ENCODE measurements at places on chromosomes 7 and 10.

- DNase-seq: no peak
Observed at GRCh38 chr7:123655614-123656013, at the start of gene LMOD2. Gene LMOD2 (plus strand): TSS chr7:123655866. CDS start chr7:123655964, 98 bp downstream.

DNA sequence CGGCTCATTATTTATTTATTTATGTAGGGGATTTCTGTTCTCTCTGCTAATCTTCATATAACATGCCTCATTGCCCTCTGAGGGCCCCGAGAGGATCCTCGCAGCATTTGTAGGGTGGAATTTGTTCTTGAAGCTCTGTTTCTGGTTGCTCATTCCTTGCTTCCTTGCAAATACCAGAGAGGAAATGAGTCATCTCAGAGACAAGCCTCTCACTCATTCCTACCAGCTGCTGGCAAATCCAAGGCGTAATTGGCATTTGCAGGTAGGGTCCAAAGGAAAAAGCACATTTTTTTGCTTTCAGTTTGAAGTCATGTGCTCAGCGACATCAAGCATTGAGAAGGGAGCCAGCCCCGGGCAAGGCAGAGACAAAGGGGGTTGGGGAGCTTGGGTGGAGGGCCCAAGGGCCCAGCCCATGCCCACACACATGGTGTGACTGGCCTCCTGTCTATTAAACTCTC is 501.6 kb downstream of the GALNT17 start:
- peak; percentile 1 for DNase-seq

- DNase-seq: no peak
Observed at GRCh38 chr7:8149222-8149621, 112.7 kb downstream of the ICA1 start.

DNA sequence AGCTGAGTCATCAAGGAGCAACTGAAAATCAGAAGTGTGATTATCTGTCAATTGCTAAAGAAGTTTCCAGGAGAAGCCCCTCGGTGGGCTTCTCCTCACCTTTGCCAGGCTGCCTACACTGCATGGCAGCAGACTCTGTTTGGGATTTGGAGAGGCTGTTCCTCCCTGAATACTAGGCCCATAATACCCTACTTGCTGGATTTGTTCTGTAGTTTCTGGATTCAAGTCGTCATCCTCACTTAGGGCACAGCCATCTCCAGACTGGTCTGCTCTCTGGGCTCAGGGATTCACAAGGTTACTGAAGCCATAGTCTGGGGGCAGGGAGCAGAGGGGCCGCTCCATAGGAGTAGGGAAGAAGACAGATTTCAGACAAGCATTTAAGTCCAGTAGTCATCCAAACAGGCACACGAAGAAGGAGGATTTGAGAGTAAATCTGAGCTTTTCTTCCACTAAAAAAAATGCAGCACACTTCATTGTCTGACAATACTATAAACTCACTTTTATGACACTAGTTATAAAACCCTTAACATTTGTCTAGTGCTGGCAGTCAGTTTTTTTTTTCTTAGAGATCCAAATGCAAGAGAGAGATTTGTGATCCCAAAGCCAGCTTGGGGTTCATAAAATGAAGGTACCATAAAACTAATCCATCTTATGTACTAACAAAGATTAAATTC is 723.3 kb downstream of the GRID1 start:
- no peak for DNase-seq

DNA sequence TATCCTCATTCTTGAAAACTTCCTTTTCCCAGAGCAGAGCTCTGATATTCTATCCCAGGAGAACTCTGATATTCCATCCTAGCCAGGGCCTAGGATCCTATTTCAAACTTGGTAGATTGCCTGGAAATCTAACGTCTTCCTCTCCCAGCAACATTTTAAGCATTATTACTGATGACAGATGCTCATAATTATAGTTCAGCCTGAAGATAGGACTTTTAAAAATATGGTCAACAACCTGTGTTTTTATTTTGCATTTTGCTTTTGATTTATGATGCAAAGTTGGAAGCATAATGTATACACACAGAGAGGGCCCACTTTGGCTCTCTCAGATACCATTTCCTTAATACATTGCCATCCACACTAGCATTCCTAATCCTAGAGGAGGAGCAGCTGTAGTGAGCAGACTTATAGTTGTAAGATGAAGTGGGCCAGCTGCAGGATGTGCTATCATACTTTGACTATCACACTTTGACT is 457.4 kb upstream of the TPK1 start:
- no peak for DNase-seq

GRCh38 chr10:49519717-49520116 is 19.2 kb downstream of the ERCC6 start:
- DNase-seq: no peak

DNA sequence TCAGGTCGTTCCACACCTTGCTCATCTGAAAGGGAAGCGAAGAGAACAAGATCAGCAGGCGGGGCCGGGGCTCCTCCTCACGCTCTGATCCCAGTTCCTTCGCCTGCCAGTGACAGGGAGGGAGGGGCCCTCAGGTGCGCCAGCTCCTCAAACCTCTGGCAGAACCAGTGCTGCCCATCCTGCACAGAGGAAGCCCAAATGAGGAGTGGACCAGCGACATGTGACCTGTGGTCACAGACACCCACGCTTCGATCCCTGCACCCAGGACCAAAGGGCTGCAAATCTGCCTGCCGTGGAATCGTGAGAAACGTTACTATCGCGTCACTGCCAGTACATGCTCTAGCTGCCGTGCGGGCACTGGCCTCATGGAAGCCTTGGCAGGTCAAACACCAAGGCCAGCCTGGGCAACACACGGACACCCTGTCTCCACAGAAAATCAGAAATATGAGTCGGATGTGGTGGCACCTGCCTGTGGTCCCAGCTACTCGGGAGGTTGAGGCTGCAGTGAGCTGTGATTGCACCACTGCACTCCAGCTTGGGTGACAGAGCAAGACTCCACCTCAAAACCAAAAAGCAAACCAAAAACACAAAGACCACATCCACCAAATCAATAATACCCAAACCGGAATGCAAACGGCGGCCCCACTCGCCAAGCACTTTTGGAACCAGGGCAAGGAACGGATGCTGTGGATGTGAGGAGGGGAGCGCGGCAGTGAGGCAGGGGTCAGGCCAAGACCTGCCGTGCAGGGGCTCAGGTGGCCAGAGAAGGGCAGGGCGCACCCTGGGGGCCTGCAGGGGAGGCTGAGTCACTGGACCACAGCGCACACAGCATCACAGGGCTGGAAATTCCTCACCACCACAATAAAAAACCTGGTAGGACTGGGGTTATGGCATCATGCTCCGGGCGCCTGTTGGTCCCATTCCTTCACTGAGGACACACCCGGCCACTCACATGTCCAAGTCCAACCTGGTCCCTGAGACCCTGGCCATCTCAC is 13.4 kb downstream of the NUDT1 start:
- DNase-seq: peak; percentile 46

DNA sequence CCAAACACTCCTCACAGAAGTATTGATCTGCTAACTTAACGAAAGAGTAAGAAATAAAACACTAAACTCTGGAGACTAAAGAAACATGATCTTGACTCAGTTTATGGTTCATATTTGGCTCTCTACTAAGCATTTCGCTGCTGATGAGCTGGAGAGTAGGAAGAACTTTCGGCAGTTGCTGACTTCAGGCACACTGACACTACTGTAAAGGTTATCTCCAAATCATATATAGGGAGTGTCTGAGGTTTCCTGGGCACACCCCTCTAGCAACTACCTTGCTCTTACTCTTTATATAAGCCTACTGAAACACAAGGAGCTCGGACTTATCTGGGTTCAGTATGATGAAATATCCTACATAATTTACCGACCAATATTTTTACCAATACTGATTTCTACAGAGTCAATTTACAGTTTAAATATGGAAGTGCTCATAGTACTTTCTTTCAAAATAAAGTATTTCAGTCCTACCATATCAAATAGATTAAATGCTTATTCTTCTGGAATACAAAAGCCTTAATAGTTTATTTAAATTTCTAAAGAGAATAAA is 39.5 kb downstream of the ERCC6 start:
- DNase-seq: no peak

- DNase-seq: no peak
Observed at GRCh38 chr7:46577394-46577793, 656.3 kb upstream of the IGFBP3 start.

DNA sequence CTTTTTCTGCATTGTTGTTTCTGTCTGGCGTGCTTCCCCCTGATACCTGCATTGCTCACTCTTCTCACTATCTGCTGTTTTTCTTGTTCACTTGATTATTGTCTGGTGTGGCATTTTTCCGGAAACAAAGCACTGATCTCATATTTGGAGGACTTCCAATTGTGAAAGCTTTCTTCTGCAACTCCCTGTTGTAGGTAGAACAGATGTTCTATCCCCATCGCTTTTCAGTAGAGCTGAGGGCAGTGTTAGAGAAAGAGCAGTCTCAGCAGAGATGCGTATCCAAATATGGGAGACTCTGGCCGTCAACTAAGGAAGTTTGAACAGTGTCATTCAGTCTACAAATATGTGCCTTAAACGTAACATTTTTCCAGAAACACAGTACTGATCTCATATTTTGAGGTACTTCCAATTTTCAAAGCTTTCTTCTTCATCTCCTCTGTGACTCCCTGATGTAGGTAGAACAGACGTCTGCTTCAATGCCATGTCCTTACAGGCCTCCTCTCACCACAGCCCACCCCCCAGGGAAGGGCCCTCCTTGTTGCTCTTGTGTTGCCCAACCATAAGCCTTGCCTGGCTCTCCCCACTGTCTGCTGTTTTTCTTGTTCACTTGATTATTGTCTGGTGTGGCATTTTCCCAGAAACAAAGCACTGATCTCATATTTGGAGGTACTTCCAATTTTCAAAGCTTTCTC is 27.1 kb upstream of the GJD4 start:
- no peak for DNase-seq

DNA sequence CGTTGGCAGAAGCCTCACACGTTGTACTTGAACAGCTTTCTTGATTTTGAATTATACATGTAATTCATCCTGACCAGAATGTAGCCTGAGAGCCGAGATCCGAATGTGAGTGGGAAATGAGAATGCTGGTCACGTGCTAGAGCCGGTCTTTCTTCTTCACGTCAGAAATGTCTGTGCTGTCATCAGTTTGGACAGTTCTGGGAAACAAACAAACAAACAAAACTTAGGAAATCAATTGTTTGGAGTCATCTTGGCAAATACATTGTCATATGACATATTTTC is 729.8 kb downstream of the LRMDA start:
- DNase-seq: no peak

- no peak for DNase-seq
Observed at GRCh38 chr10:94288361-94289101, 74.2 kb downstream of the NOC3L start.

DNA sequence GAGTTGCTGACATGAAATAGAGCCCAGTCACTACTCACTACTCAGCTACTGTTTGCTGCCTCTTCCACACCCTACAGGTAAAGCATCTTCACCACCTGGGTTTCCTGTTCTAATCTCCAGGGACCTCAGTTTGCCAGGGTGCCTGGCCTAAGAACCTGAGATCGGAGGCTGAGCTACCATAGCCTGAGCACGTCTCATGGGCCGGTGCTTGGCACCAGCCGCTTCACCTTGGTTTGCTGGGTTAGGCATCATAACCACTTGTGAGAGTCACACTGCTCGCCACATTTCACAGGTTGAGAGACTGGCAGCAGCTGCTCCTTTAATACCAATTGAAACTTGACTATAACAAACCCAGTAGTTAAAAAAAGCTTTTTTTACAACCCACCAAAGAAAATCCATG is 75.1 kb downstream of the EMX2 start:
- DNase-seq: no peak

DNA sequence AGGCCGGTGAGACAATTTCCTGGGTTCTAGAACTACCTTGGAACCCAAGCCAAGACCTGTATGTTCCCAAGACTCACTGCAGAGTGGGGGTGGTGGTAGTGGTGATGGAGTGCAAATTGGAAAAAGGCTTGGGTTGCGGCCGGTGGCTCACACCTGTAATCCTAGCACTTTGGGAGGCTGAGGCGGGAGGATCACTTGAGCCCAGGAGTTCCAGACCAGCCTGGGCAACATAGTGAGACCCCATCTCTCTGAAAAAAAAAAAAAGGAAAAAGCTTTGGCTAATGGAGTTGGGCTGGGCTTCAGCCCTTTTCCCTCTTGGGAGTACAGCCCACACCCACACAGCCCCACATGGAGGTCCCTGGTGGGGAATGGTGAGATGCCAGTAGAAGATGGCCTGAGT is 4.1 kb downstream of the AP4M1 start:
- no peak for DNase-seq

DNA sequence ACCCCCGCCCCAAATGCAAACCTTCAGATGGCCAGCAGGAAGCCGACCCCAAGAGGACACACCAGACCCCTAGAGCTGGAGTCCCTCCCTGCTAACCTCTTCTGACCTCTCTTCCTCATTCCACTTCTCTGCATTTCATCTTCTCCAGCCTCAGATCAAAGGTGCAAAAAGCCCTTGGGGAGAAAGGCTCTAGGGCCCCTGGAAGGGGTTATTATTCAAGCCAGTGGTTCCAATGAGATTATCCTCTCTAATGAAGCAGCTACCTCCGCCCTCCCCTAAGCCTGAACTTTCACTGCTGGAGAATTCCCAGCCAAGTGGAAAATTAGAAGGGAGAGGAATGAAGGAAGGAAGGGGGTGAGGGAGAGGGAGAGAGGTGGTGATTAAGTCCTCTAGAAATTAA is 343.9 kb downstream of the PLXNA4 start:
- DNase-seq: no peak

GRCh38 chr7:43834463-43835251 is 34.7 kb downstream of the MRPS24 start:
- DNase-seq: peak; percentile 76

DNA sequence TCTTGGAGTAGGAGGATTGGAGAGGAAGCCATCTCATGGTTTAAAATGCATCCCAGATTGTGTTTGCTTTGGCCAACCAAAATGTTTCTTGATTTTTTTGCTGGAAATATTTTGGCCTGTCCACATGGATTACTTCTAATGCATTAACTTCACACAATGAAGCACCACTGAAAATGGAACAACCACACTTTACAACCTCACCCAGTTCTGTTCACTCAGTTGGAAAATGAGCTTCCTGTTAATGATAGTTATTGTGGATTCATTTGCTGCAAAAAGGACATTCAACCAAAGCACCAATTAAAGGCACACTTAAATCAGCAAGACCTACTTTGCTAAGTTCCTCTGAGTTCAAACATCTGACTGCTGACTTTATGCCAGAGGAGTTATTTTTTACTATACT is 11.3 kb upstream of the A1CF start:
- no peak for DNase-seq

- DNase-seq: peak; percentile 92
Observed at GRCh38 chr7:26151953-26152781, at the start of gene NFE2L3. Gene NFE2L3 (plus strand): TSS chr7:26152198. CDS start chr7:26152499, 301 bp downstream.

GRCh38 chr10:44511601-44512000 is 126.7 kb upstream of the CXCL12 start:
- DNase-seq: no peak

- DNase-seq: no peak
Observed at GRCh38 chr10:31646519-31646918, 282.1 kb downstream of the ARHGAP12 start.

- DNase-seq: no peak
Observed at GRCh38 chr10:23585666-23586065, 146.8 kb downstream of the OTUD1 start.

DNA sequence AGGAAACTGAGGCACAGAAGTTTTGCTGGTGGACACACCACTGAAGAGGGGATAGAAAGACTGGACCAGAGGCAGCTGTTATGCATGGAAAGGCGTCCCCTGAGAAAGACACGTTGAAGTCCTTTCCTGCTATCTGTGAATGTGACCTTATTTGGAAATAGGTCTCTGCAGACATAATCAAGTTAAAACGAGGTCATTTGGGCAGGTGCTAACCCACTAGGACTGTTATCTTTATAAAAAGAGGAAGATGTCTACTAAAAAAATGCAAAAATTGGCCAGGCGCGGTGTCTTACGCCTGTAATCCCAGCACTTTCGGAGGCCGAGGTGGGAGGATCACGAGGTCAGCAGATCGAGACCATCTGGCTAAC is 31.6 kb downstream of the ELMO1 start:
- DNase-seq: no peak
